ENCODE measurements at places on chromosomes 6 and 20.

- DNase-seq: no peak
Measured at GRCh38 chr6:42275376-42276033, 57.8 kb upstream of the MRPS10 start.

- DNase-seq: no peak
Measured at GRCh38 chr6:16227605-16228004, 10.8 kb upstream of the GMPR start.

GRCh38 chr6:31690231-31691077 is 9.6 kb upstream of the LY6G5C start:
- no peak for DNase-seq

DNA sequence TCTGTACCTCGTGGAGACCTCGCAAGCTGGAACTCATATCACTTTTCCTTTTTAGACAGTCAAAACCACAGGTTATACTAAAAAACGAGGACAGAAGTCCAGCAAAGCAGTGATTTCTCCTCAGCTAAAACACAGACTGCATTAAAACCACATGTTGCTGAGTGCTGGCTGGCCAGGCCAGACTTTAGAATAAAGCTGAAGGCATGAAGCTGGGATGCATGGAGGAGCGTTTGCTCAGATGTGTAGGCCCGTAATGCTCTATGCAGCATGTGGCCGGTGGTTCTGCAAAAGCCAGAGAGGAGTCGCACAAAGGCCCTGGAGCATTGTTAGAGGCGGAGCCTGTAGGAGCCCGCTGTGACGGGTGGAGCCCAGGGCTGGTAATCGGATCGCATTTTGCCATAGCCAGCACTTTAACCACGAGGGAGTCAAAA is 83.6 kb downstream of the SMOC2 start:
- no peak for DNase-seq

DNA sequence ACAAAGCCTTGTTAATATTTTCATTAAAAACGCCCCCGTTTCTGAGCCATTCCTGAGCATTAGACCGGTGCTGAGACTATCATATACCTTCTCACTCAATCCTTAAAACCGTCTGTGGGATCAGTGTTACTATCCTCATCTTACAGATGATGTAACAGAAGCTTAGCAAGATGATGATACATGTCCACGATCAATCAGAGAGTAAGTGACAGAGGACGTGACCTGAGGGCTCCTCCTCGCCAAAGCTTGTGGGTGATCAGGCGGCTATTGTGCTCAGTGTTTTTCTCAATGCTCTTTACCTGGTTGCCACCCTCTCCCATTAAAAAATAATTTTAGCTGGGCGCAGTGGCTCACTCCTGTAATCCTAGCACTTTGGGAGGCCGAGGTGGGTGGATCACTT is 113.1 kb downstream of the MTHFD1L start:
- DNase-seq: peak; percentile 38

DNA sequence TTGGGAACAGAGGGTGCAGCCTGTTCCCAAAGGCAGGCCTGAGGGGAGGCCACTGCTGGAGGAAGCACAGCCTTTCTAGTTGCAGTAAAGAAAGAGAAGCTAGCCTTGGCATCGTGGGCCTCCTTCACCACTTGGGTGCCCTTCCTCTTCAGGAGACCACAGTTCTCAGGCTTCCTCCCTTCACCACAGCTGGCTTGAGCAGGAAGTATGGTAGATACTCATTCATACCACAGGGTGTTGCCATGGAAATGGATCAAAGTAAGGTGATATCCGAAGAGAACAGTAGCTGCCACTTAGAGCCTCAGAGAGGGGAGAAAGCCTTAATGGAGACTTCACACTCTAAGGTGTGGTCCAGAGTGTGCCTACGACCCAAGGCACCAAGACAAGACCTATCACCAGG is 120.4 kb upstream of the RIPOR2 start:
- DNase-seq: no peak

DNA sequence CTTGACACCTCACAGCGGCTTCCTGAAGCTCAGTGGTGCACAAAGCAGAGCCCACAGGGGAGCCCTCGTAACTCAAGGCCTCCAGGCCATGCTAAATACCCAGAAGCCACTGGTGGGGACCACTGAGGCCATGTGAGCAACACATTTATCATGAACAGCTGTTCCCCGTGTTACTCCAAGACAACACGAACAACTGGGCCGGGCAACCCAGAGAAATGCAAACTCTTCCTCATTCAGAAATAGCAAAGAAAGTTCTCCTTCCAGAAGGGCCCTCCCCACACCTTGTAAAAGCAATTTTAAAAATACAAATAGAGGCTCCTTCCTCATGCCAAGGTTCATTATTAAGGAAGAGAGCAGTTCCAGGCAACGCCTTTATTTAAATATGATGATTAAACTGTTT is 36.3 kb upstream of the SLCO4A1 start:
- DNase-seq: no peak

- DNase-seq: no peak
Measured at GRCh38 chr6:23308166-23308565, 738.8 kb downstream of the HDGFL1 start.

DNA sequence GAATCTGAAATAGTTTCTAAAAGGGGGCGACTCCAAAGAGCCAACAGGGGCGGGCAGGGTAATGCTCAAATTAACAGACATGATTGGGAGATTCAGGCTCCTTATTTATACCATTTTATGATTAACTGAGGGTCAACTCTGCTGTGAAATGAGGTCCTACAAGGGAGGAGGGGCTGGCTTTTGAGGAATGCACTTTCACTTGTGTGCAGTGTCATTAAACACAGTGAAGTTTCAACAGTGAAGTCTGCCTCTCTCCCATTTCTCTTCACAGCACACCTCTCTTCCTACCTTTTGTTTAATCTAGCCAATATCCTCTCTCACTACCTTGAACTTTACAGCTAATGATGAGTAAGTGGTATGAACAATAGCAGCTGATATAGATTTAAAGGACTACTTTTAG is 557.3 kb upstream of the CITED2 start:
- no peak for DNase-seq

DNA sequence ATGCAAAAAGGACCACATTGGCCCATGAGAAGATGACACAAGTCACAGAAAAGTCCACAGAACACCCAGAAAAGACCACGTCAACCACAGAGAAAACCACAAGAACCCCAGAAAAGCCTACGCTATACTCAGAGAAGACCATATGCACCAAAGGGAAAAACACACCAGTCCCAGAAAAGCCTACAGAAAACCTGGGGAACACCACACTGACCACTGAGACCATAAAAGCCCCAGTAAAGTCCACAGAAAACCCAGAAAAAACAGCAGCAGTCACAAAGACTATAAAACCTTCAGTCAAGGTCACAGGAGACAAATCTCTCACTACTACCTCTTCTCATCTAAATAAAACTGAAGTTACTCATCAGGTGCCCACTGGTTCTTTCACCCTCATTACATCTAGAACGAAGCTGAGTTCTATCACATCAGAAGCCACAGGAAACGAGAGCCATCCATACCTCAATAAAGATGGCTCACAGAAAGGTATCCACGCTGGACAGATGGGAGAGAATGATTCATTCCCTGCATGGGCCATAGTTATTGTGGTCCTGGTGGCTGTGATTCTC is 11.2 kb downstream of the MUCL3 start:
- DNase-seq: no peak

- no peak for DNase-seq
Measured at GRCh38 chr20:53142225-53143127, 170.3 kb downstream of the TSHZ2 start.

- DNase-seq: peak; percentile 47
Measured at GRCh38 chr6:135180542-135181332, at the start of gene MYB. Gene MYB (plus strand): TSS chr6:135181308. CDS start chr6:135181514, 206 bp downstream.

DNA sequence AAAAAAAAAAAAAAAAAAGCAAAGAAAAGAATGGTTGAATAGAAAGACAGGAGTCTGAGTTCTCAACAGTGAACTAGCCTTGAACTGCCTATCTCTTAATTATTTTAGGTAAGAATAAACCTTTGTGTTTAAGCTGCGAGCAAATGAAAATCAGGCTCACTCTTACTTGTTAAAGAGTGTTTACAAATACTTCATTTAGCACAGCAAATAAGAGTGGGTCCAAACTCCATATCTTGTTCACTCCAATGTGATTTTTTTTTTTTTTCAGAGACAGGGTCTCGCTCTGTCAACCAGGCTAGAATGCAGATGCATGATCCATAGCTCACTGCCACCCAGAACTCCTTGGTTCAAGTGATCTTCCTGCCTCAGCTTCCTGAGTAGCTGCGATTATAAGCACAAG is 11.9 kb downstream of the MCM9 start:
- DNase-seq: no peak

DNA sequence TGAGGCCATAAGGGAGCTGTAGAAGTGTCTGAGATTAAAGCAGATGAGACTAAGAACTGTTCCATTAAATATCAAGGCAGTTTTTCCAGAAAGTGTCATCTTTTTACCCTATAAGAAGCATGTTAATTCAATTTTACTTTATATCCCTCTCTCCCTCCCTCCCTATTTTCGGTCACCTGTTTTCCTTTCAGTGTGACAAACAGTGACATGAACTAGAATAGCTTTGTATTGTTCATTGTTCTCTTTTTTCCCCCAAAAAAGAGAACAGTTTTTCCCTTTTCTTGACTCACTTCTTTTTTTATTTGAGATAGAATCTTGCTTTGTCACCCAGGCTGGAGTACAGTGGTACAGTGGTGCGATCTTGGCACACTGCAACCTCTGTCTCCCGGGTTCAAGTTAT is 269.3 kb downstream of the ZFAND3 start:
- DNase-seq: no peak

DNA sequence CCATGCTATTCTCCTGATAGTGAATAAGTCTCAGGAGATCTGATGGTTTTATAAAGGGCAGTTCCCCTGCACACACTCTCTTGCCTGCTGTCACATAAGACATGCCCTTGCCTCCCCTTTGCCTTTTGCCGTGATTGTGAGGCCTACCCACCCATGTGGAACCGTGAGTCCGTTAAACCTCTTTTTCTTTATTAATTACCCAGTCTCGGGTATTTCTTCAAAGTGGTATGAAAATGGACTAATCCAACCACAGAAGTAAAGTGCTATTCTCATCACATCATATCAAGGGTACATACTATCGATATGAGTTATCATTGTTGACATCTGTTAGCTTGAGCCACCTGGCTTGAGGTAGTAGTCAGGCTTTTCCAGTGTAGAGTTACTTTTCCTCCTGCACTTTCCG is 2.3 kb downstream of the MANBAL start:
- no peak for DNase-seq

GRCh38 chr6:92589996-92590395 is 829.4 kb downstream of the EPHA7 start:
- no peak for DNase-seq

- no peak for DNase-seq
Measured at GRCh38 chr6:33797626-33798342, 6.0 kb downstream of the MLN start.

GRCh38 chr20:58310291-58310782 is 822 bp downstream of the RAB22A start:
- DNase-seq: no peak

GRCh38 chr6:83313882-83314281 is 117.0 kb downstream of the ME1 start:
- DNase-seq: no peak

DNA sequence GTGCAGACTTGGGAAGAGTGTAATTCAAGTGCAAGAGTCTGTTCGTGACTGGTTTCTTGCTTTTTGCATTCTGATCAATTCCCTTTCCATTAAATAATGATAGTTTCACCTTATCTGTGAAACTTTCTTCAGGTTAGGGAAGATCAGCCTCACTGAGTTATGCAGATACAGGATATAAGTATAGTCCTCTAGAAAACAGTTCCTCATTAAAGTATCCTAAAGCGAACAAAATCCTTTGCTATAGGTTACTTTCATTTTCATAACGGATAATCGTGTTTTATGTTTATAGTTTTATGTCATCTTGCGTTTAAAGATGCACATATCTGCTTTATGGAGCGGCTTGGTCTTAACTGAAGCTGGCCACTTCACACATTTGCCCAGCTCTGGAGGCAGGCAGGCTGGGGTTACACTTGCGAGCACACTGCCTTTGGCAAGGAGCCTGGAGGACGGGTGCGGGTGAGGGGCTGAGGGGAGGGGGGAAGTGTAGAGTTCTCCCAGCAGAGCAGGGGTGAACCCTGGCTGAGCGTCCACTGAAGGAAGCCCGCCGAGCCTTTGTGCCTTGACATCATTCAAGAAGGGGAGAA is 123.5 kb upstream of the IFNGR1 start:
- no peak for DNase-seq

DNA sequence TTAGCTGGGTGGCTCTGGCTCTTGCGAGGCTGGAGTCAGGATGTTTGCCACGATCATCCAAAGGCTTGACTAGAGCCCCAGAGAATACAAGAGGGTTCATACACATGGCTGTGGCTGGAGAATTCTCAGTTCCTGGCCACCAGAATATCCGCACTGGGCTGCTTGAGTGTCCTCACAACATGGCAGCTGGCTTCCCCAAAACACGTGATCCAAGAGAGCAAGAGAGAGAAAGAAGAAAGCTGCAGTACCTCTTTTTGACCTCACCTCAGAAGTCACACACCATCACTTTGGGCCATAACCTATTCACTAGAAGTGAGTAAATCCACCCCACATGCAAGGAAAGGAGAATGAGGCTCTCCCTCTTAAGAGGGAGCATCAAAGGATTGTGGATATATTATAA is 21.5 kb upstream of the BPIFB1 start:
- no peak for DNase-seq

DNA sequence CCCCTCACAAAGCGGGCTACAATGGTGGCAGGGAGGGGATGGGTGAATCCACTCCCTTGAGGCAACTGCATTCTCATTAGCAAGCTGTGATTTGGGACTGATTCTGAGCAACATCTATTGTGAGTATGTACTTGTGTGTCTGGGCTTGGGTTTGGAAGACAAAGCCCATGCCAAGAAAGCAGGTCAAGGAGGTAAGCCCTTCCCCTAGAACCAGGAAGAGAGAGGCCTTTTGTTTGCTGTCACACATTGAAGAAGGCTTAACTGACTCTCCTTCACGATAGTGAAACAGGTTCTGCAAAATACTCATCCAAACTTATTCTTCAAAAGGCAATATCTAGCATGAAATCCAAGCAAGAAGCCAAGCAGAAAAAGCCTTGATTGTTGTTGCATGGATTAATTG is 403.1 kb upstream of the ID4 start:
- no peak for DNase-seq

DNA sequence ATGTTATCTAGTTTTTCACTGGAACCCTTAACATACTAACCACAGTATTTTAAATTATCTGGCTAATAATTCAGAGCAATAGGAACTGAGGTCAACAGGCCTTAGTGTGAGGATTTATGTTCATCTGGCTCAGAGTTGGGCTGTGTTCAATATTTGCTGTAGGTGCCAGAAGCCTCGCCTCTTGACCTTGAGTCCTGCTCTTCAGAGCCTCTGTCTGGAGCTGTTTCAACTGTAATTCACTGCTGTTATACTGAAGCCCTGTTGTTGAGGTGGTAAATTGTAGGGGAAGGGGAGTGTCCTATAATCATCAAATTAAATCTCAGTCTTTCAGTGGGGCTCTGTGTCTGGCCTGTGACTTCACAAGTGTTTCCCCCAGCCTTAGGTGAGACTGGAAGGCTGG is 184.4 kb downstream of the CDH26 start:
- DNase-seq: no peak

DNA sequence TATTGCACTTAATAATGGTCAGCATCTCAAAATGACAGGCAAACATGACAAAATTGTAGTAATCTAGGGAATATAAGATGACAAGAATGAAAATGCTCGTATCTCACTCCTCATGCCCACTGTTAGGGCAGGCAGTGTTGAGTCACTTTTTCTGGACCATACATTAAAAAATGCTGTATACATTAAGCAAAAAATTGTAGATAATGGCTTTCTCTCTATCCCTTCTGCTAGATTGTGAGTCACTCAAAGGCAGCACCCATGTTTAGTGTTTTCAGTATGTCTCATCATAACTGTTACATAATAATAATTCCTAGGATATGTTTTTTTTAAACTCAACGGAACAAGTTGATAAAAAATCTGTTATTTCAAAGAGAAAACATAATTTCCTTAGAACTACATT is 199.3 kb downstream of the TENT5A start:
- DNase-seq: no peak

Data from renal cortex interstitium (tissue), 15 donors.